CD4-positive, alpha-beta T cell treated with Interleukin-4 for 4 hours (primary cell): ENCODE measurements at places on chromosomes 11 and 22.

DNA sequence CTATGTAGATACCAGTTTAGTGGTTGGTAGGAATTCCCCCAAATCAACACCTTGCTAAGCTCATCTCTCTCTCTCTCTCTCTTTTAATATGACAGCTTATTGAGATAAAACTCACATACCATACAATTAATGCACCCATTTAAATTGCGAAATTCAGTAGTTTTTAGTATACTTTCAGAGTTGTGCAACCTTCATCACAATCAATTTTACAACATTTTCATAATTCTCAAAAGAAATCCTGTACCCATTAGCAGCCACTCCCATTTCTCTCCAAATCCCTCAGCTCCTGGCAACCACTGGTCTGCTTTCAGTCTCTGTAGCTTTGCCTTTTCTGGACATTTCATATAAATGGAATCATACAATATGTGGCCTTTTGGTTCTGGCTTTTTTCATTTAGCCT is 13.3 kb downstream of the NNMT start:
- DNase-seq = no peak

- no peak for DNase-seq
Measured at GRCh38 chr11:112318184-112318591, 57.5 kb upstream of the PLET1 start.

DNA sequence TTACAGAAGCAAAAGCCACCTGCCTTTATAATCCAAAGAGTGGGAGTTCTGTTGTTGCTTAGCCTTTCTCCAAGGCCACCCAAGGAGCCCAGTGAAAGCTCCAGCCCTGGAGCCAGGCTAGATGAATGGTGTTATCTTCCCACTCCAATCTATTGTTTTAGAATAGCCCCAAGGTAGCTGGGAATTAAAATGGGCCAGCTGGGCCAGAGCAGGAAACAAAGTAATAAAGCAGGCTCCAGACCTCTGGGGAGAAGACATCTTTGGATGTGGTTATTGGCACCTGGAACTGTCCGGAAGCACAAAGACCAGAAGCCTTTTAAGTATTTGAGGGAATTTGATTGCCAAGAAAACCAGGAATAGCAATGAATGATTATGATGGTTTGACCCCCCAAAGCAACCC is 8.8 kb downstream of the C11orf96 start:
- no peak for DNase-seq

- DNase-seq = no peak
Measured at GRCh38 chr11:111001986-111002611, 243.4 kb upstream of the POU2AF2 start.

DNA sequence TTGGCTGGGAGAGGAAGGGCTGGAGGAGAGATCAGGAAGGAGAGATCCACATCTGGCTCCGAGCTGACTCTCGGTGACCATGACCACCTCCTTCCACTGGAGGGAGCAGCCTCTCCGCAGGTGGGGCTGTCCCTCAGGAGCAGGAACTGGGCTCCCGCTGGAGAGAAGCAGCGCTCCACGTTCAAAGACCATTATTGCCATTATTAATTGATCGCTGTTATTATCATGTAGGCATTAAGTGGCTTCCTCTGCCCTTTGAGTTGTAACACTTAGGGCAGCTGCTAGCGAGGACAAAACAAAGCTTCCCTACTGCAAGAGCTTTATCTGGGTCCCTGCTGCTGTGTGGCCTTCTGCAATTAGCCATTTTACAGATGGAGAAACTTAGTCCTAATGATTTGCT is 251.9 kb downstream of the ST3GAL4 start:
- no peak for DNase-seq
